ENCODE measurements at places on chromosomes 5 and 9.

DNA sequence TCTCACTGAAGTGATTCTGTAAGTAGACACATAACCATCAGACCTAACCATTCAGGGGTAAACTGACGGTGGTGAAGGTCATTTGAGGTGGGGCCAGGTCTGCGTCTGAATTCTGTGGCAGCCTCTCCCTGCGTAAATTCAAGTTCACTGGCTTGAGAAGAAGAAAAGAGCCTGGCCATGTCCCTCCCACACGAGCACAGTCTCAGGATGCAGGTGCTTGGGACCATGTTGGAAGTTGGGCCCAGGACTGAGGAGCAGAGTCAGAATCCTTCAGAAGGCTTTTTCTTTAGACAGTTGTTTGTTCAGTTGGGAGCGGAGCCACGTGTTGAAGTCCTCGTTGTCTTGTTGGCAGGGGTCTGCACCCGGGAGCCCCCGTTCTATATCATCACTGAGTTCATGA, 24.1 kb downstream of the QRFP start:
- no peak for DNase-seq

DNA sequence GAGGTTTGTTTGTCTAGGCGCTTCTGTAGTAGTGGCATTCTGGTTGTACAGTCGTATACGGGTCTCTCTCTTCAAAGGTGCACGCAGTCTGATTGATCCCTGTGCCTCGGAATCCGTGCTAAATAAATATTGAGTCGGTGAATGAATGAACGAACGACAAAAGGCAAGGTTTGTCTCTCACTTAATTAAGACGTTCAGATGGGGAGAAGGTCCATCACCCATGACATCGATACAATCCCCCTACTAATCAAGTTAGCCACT, 500 bp upstream of the CREBRF start:
- DNase-seq = no peak

GRCh38 chr9:137199411-137200121, 975 bp downstream of the TPRN start:
- DNase-seq = no peak

- no peak for DNase-seq
These were observed 36.4 kb downstream of the ATPSCKMT start for GRCh38 chr5:10213316-10213715.

GRCh38 chr9:71733176-71733575, 35.1 kb downstream of the CEMIP2 start:
- DNase-seq = no peak

- DNase-seq = no peak
These were observed 443.7 kb downstream of the DIRAS2 start for GRCh38 chr9:90198956-90199355.

- DNase-seq = no peak
These were observed 21.0 kb downstream of the RALGPS1 start for GRCh38 chr9:126935630-126936029.

DNA sequence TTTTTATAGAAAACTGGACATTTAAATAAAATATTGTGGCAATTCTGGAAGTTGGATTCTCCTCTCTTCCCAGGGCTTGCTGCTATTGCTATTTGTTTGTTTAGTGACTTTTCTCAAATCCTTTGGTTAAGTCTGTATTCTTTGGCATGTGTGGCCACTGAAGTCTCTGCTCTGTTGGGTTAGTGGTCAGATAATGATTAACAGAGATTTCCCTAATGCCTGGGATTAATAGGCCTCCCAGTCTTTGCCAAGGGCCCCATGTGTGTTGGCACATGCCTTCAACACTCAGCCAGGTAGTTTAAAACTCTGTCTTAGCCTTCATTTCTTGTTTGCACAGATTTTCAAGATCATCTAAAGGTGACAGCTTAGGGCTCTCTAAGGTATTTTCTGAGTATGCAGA, 92.8 kb upstream of the EPB41L4A start:
- DNase-seq = no peak

Measured in stimulated activated CD4-positive, alpha-beta T cell treated with anti-CD3 and anti-CD28 coated beads, TNF-alpha, amount 100 ng/mL, for 48 hours (primary cell).